ENCODE measurements at places on chromosomes 5 and 9.

GRCh38 chr5:11268891-11269290 is 507.9 kb upstream of the DAP start:
- DNase-seq = no peak

DNA sequence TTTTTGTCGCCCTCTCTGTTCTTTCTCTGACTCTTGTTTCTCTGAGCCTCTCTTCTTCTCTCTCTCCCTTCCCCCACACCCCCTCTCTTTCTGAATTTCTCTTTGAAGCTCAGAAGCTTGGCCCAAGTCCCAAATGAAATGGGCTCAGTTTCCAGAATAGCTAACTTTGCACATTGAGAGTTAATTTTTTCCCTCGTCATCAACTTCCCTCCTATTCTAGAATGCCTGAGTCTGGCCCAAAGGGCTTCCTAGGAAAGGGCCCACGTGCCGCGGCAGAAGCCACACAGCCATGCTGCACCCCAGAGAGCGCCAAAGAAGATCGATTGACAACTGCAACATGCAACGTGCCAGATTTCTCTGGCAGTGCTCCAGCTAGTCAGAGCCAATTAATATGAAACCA is 588.8 kb upstream of the KLF4 start:
- no peak for DNase-seq

DNA sequence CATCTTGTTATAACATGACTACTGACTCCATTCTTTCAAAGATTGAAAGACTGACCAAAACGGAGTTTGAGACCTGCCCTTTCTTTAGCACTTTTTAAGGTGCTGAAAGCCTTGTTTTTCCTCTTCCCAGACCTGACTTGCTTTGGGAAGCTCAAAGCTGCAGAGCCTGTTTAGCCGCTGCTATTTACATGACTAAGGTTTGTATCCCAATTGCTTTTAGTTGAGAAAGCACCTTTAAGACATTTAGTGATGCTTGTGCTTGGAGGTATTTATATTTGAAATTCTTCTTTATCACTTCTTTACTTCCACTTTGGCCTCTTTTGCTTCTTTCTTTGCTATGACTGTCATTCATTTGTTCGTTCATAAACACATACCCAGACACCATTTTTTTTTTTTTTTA is 182.6 kb upstream of the ELL2 start:
- no peak for DNase-seq

DNA sequence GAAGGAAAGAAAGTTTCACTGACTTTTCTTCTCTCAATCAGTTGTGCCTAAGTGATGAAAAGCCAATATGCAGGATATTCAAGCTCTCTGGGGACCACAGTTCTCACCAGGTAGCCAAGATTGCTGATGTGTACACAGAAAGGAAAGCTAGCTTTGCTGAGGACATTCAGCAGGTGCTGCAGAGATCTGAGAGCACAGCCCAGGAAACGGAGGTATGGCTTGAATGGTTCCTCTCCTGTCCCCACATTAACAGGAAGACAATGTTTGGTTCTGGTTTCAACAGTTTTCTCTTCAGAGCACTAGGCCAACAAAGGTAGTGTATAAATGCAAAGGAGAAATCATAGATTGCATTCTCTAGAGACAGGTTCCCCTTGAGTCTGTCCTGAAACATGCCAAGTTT is 69.6 kb downstream of the PTPDC1 start:
- no peak for DNase-seq

DNA sequence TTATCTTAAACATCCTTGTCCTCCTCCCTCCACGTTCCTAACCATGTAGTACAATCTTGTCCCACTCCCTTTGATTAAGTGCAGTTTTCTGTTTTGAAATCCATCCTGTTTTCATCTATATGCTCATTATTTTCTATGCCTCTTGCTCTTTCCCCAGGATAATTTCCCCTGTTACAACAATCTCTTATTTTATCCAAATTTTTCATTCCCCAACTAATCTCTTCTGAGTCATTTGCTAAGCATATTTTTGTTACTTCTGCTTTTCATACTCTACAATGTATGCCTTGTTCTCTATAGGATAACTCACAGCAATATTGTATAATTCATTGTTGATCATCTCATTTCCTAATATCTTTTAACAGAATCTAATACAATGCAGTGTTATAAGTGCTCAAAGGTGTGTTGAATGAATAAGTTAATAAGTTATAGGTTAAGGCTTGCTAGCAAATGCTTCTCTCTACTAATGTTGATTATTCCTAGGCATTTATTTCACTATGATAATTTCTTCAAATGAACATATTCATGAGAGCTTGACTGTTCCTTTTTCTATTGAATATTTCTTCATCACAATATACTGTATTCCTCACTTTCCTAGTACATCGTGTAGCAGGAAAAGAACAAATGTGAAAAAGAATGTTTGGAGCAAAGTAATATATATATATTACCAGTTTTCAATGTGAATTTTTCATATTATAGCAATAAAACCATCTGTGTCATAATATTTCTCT is 1.5 kb downstream of the OMD start:
- no peak for DNase-seq

DNA sequence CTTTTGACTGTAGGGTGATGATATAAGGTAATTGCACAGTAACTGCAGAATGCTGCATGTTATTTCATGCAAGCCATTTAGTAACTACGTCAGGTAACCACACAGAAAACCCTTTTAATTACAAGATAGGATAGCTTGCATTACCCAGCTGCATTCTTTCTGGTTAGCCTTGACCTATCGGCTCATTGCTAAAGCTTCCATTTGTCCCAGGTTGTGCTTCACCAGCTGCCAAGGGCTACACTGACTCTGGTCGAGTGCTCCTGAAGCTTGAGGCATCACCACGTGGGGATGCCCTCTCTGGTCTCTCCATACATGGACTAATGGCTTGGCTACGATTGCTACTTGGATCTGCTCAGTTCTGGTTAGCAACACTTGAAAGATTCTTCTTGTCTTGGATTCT is 81.1 kb upstream of the SLC12A2 start:
- DNase-seq = no peak

GRCh38 chr5:111730659-111731382 is 26.2 kb downstream of the NREP start:
- DNase-seq = no peak

- no peak for DNase-seq
Observed at GRCh38 chr5:38667499-38667776, 111.0 kb upstream of the LIFR start.

DNA sequence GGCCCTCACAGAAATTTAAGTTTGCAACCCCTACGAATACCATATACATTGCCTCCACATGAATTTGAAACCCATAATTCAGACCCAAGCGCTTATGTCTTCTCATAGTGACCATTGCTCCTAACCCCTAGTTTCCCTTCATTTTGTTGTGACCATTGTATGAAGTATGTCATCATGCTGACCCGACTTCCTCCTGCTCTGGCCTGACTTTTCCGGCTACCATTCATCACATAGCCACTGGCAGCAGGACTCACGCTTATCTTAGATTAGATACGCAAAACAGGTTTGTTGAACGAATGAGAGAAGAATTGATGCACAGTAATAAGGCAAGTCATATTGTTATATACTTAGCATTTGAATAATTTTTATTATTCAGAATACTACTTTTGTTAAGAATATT is 345.4 kb downstream of the FBXL17 start:
- no peak for DNase-seq

GRCh38 chr5:65133477-65134110 is 348.1 kb downstream of the ADAMTS6 start:
- DNase-seq = no peak

DNA sequence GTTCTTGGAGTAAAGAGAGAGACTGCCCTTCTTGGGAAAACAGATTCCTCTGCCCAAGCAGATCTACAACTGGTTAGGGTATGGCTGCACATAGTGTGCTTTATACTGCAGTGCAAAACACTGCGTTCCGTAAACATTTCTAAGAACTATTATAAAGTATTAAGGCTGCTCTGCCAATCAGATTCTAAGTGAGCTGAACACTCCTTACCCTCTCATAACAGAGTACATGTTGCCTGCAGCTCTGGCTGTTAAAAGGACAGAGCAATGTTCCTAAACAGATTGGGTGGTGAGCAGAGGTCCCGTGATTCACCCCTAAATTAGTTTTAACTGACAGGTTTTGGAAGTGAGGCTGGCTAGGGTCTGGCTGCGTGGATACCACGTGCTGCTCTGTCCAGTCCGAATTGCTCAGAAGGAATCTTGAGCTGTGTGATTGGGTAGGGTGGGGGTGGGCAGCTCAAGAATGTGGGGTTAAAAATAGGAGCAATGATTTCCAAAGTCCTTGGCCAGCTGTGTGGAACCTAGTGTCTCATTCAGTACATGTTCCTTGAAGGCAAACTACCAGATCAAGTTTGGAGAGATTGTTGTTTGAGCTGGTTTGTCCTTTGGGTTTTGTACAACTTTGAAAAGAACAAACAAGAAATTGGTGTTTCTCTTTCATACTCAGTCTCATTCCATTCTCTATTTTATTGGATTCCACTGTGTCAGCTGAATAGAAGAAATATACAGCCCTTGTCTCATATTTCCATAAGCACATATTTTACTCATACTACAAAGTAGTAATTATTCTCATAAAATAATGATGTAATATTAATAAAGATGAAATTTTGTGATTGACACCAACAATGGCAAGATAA is 497.6 kb upstream of the CD180 start:
- DNase-seq = no peak

- DNase-seq = no peak
Observed at GRCh38 chr9:72951520-72952380, 1.1 kb downstream of the ALDH1A1 start.

- no peak for DNase-seq
Observed at GRCh38 chr9:121852651-121853616, 201.5 kb downstream of the DAB2IP start.

- DNase-seq = no peak
Observed at GRCh38 chr5:63089147-63089546, 510.5 kb downstream of the LRRC70 start.

- no peak for DNase-seq
Observed at GRCh38 chr5:87097664-87098063, 170.0 kb upstream of the RASA1 start.

DNA sequence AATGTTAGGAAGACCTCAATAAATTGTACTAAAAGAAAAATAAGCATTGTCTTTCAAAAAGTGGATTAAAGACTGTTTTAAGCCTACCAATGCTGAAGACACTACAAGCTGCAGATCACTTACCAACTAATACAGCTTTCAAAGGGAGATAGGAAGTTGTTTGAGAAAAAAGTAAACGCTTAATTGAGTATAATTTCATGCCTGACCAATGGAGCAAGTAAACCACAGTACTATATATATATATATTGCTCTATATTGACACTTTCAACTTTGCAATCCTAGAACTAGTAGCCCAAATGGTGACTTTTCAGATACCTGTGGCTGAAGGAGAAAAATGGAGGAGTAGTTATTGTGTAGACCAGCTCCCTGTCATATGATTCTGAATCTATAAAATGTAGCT is 85.7 kb downstream of the FREM1 start:
- DNase-seq = no peak

DNA sequence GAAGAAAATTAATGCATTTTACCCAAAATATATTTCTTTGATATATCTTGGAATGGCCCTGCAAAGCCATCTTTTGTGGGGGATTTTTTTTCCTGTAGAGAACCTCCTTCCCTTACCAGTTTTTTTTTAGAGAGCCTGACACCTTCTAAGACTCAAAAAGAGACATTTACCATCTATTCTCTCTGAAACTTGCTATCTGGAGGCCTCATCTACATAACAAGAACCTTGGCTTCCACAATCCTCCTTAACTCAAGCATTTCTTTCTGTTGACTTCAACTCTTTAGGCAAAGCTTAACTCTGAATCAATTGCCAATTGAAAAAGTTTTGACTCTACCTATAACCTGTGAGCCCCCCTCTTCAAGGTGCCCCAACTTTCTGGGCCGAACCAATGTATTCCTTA is 6.2 kb downstream of the SLC45A2 start:
- DNase-seq = no peak

DNA sequence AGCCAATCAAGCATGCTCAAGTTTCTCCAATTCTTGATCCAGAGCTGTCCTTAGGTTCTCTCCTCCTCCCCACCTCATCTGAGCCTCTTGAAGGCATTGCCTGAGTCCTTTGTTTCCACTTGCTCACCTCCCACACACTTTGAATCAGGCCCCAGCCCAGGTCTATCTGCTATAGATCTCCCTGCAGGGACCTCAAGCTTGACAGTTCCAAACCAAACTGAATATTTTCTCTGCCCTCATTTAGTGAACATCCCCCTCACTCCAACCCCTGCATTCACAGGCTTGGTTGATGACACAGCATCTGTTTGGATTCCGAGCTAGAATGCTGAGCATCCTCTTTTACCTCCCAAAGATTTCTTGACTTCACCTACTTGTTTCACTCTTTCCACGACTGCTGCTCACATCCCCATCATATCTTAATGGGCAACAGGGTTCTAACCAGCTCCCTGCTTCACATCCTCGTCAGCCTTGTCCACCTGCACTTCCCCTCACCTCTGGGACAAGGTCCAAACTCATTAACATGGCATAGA is 474.5 kb downstream of the ZSWIM6 start:
- DNase-seq = no peak

DNA sequence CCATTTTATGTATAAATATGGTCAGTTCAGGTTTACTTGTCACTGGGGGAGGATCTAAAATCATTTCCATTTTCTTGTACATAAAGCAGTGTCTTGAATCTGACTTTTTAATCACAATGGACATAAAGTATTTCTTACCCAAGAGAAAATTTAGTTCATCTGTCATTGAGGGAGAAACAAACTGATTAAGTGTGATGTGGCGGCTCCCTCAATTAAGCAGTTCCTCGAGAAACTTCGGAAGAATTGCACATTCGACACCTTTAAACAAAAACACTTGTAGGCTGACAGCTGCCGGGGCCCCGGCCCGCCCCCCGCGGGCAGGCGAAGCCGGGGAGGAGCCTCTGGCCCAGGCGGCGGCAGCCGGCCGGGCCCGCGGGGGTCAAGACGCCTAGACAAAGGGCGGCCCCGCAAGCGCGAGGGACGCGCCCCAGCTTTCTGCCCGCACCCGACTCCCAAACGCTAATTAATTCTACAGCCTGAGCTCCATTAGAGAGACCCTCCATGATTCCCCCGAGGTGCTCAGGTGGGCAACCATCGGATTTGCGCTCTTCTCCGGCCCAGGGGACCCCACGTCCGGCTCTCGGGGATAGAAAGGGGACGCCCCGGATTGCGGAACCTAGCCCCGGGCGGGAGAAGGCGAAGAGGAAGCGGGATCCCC is 750 bp downstream of the TRIM36 start:
- no peak for DNase-seq

GRCh38 chr9:92641092-92641809 is 28.7 kb downstream of the IPPK start:
- DNase-seq = no peak

- DNase-seq = no peak
Observed at GRCh38 chr9:79568337-79569101, 3.2 kb upstream of the TLE4 start.

- DNase-seq = no peak
Observed at GRCh38 chr5:17619354-17619753, 9.2 kb downstream of the TAF11L12 start.

DNA sequence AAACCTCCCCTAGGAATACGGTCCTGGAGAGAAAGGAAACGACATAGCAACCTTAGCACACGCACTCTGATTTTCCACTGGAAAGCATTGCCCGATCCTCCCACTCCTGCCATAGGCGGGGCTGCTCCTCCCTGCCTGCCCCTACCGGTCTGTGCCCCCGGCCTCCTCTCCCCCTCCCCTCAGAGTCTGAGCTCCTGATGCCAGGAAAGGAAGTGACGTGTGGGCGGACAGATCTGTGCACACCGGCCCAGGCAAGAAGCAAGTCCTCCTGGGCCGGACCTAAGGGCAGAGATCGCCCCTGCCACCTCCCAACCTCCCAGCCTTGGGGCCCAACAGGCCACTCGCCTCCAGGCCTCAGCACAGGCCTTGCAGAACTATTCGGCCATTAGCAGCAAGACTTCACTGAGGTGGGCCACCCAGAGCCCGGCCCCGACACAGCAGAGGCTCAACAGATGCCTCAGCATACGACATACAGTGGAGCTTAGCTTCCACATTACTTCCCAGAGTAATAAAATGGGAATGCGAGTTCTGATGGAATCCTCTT is 7.2 kb downstream of the NINJ1 start:
- no peak for DNase-seq
